Heart right ventricle (tissue), 16 donors: ENCODE measurements at places on chromosomes 13 and 19.
A peak's percentile ranks its signal among the peaks of the same experiment; 100 is the strongest.

GRCh38 chr19:41295499-41295898, 14.5 kb upstream of the CCDC97 start:
- no peak for DNase-seq

DNA sequence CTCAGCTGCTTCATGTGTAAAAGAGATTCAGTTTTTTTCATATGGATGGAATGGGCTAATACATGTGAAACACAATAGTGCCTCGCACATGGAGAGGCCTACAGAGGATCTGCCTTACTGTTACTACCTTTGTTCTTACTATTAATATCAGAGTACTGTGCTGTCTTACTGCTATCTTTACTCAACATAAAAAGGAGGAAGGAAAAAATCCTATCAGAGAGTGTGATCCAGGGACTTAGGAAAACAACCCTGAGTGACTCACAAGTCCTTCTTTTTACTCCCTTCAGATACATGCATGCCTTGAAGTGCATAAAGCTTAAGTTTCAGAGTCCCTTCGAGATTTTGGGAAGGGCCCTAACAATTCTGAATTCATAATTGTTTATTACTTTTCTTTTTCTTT, 136.8 kb downstream of the TBC1D4 start:
- DNase-seq, result no peak

DNA sequence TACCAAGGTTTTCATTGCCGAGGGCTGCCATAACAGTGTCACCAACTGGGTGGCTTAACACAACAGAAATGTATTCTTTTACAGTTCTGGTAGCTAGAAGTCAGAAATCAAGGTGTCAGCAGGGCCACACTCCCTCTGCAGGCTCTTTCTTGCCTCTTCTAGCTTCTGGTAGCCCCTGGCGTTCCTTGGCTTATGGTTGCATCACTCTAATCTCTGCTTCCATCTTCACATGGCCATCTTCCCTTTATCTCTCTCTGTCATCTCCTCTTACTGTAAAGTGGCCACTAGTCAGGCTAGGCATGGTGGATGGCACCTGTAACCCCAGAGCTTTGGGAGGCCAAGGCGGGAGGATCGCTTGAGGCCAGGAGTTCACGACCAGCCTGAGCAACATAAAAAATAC, 38.0 kb upstream of the MRI1 start:
- no peak for DNase-seq

- DNase-seq, result peak; percentile 89
Observed at GRCh38 chr19:15265850-15266248, 33.6 kb upstream of the EPHX3 start.

DNA sequence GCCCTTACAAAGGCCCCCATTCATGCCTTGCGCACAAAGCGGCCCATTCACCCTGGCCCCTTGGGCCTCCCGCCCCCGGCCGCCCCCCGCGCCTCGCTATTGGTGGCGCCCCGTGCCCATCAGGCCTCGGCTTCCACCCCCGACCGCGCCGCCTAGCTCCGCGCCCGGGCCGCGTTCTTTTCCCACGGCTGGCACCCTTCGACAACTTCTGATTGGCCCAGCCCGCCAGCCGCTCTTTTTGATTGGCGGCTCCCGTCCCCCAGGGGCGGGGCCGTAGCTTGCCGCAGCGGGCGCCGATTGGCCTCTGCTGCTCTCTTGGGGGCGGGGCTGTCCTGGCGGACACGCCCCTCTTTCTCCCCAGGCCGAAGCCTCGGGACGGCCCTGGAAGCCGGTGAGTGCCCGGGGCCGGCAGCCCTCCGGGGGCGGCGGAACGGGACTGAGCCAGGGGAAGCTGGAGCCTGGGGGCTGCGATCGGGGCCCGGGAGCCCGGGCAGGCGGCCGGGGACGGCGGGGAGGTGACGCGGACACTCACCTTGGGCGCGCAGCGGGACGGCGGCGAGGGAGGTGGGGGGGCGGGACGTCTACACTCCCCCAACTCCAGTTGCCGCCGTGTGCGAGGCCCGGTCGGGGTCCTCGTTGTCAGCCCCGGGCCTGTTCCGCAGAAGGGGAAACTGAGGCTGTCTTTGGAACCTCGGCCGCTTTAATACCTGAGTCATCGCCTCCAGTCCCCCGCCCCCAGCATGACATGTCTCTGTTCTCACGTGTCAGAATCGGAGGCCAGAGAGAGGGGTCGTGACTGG, at the start of gene MYH14:
MYH14 (plus strand) TSS at position 342 of the 800 bp plus-strand sequence. CDS start 6,744 bp downstream, outside the sequence.
- DNase-seq, result peak; percentile 85

GRCh38 chr13:91219201-91219600, 128.3 kb upstream of the MIR17HG start:
- DNase-seq, result no peak

GRCh38 chr19:30049846-30050667, 108.0 kb downstream of the URI1 start:
- no peak for DNase-seq

DNA sequence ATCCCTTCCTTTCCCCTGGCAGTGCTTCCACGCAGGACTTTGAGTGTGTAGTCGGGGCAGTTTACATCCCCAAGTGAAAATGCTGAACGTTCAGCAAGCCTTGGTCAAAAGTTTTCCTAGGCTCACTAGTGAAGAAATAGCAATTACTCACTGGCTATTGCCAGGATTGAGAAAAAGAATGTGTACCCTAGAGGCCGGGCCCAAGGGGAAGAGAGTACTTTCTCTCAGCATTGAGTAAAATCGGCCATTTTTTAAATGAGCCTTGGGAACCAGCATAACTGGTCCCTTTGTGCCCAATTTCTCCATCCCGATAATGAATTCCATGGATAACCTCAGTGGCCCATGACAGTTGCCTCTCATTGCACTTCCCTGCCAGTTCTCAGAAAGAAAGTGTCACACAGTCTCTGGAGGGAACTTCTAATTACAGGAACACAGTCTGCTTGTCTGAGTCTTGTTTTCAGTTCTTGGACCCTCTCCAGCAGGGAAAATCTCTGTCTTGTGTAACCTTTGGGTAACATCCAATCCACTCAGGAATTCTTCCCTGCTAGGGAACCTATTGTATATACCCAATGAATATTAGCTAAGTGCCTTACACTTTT, 7.3 kb upstream of the OR7D2 start:
- no peak for DNase-seq

DNA sequence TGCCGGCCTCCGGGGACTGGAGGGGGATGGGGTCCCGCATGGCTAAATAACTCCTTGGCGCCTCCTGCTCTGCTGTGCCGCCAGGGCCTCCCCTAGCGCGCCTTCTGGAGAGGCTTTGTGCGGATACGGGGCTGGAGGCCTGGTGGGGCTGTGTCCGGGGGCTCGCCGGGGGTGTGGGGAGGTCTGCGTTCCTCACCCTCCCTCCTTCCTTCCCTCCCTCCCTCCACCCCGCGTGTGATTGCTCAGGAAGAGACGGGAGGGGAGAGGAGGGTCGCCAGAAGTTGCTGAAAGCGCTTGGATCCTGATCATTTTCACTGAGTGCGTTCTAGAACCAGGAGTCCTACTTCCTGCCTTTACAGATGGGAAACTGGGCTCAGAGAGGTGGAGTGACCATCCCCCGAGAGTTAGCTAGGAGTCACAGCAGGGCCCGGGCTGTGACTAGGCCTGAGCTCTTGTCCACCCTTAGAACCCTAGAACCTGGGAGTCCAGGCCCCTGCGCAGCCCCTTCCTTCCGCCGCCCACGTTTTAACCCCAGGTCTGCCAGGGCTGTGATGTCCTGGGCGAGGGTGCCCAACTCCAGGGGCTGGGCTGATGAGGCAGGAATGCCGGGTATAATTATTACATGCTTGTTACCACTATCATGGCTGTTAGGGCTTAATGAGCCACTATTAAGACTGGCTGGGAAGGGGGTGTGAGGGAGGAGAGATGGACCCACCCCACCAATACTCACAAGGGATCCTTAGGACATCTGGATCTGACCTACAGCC, 782 bp upstream of the JUND start:
- DNase-seq, result peak; percentile 50

DNA sequence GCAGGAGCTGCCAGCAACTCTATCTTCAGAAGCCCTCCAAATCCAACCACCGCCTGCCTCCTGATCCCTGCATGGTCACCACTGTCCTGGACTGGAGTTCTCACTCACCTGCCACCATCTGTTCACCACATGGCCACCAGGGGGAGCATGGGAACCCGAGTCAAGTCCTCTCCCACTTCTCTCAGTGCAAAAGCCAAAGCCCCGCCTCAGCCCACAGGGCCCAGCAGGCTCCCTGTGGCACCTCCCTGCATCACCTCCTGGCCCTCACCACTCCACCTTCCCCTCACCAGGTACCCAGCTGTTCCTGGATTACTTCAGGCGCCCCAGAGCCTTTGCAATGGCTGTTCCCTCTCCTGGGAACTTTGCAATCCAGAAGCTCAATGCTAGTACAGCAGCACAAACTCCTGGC, 5.3 kb downstream of the DHPS start:
- DNase-seq, result peak; percentile 83

DNA sequence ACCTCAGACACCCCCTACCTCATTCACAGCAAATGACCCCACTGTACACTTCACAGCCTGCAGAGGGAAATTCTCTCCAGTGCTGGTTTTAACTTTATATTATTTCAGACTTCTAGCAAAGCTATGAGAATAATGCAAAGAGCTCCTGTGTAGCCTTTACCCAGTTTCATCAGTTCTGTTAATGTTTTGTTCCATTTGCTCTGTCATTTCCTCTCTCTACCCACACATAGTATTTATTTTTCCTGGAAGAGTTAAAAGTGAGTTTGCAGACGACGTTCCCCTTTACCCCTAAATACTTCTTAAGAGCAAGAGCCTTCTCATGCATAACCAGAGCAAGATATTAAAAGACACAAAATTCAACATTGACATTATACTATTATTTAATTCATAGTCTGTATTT, 49.9 kb upstream of the ADGRE1 start:
- no peak for DNase-seq

- no peak for DNase-seq
Observed at GRCh38 chr13:113981194-113981605, 7.3 kb upstream of the C13orf46 start.

GRCh38 chr19:9947441-9947840, 11.1 kb upstream of the OLFM2 start:
- DNase-seq, result no peak

GRCh38 chr13:26606631-26607030, 49.1 kb downstream of the WASF3 start:
- no peak for DNase-seq

- no peak for DNase-seq
Observed at GRCh38 chr19:19049406-19049805, 14.4 kb upstream of the SLC25A42 start.

- no peak for DNase-seq
Observed at GRCh38 chr13:43153436-43154090, 130.2 kb downstream of the DNAJC15 start.

DNA sequence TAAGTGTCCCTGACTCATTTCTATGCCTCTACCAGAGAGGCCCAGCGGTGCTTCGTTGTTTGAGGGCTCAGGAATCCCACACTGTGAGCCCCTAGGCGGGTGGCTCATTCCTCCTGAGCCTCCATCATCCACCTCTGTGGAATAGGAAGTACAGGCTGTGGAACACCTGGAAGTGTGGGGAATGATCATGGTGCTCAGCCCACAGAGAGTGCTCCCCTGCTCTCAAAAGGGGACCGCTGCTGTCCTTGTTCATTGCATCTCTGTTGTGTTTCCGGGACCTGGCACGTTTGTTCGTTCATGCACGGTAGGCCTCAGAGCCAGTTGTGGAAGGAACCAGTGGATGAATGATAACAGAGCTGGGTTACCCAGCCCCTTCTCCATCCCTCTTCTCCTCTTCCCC, 1.2 kb downstream of the ACP7 start:
- no peak for DNase-seq
